Stimulated activated CD4-positive, alpha-beta T cell treated with anti-CD3 and anti-CD28 coated beads, TNF-alpha, amount 100 ng/mL, for 4 hours (primary cell): ENCODE measurements at places on chromosomes 11 and 22.
A peak's percentile ranks its signal among the peaks of the same experiment; 100 is the strongest.

GRCh38 chr11:82733444-82734119 lies at the start of gene FAM181B:
Gene FAM181B (minus strand): TSS chr11:82733864. CDS start chr11:82733729, 135 bp downstream.
- no peak for DNase-seq

GRCh38 chr11:96242191-96242847 lies 100.7 kb downstream of the MAML2 start:
- DNase-seq: no peak

- DNase-seq: peak; percentile 25
Measured at GRCh38 chr11:123640677-123641494, 13.5 kb downstream of the SCN3B start.

DNA sequence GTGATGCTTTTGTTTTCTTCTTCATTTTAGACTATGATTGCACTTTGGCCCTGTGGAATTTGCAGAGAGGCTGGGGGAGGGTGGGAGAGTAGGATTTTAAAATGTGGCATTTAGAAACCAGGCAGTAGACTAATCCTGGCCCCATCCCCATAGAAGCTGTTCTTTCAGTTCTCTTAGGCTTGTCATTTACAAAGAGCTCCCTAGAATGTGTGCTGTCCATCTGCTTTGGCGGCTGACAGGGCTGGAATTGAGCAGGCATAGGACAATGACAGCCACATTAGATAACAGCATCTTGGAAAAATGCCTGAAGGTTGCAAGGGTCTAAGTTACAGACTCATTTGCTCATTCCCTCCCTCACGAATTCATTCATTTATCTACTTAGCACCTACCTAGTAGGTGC lies 9.8 kb downstream of the INSC start:
- DNase-seq: no peak

DNA sequence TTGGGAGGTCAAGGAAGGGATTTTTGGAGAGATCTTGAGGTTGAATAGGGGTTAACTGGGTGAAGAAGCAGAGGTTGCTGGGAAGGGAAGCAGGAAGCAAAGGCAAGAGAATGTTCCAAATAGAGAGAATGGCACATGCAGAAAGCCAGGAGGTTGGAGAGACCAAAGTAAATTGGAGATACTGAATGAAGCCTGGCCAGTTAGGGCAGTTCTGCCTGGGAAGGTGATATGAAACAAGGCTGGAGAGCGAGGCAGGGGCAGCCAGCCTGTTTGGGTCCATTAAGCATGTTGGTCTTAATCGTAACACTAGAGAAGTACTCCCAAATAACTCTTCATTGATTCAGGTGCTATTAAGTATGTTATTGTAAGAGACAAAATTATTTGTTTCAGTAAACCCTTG lies 48.2 kb downstream of the ZNF143 start:
- no peak for DNase-seq

GRCh38 chr22:43642319-43643206 lies 169.5 kb downstream of the EFCAB6 start:
- no peak for DNase-seq

- DNase-seq: no peak
Measured at GRCh38 chr11:58047818-58048217, 17.1 kb downstream of the OR6Q1 start.

DNA sequence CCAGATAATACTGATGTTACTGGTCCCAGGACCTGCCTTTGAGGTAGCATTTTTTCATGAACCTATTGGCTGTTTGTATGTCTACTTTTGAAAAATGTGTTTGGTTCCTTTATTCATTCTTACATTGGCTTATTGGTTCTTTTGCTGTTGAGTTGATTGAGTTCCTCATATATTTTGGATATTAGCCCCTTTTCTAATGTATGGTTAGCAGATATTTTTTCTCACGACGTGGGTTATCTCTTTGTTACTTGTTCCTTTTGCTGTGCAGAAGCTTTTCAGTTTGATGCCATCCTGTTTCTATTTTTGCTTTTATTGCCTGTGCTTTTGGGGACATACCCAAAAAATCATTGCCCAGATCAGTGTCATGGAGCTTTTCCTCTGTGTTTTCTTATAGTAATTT lies 9.8 kb upstream of the ZNF74 start:
- DNase-seq: no peak

DNA sequence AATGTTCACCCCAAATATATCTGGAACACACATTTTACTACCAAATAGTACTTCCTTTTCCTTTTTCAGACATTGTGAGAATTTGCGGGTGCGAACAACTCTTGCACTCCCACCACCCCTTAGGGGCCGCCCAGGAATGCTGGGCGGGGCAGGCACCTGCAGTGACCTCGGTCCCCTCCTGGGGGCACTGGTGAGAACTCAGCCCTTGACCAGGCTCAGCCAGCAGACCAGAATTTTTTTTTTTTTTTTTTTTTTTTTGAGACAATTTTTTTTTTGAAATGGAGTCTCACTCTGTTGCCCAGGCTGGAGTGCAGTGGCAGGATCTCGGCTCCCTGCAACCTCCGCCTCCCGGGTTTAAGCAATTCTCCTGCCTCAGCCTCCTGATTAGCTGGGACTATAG lies 75.8 kb downstream of the ARHGAP8 start:
- DNase-seq: no peak

DNA sequence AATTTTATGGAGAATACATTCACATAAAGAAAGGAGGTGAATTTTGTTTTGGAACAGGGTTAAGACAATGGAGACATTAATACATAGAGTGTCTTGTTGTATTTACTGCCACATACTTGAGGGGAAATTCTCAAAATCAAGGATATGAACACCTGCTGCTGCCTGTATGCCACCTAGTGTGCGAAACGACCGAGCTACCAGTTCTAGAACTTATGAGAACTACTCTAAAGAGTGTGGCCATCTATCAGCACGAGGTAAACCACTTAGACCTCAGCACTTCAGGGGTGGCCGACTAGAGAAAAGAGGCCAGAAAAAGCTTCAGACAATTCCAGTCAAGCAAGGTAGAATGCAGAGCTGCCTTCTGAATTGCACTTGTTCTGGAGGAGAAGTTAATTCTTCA lies 1.5 kb upstream of the AGBL2 start:
- DNase-seq: no peak

DNA sequence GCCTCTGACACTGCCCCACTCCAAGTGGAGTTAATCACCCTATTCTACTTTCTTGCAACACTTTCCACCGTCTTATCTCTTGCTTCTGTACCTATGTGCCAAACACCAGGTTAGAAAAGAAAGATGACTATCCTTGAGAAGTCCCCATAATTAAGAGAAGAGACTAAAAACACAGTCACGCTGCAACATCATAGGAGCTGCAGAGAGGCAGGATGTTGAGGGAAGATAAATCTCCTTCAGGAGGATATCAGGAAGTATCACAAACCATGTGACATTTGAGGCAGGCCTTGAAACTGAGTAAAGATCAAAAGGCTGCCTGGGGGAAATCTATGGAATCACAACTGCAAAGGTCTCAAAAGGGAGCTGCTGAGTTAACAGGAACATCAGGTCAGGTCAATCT lies 24.8 kb downstream of the GAB2 start:
- DNase-seq: no peak

DNA sequence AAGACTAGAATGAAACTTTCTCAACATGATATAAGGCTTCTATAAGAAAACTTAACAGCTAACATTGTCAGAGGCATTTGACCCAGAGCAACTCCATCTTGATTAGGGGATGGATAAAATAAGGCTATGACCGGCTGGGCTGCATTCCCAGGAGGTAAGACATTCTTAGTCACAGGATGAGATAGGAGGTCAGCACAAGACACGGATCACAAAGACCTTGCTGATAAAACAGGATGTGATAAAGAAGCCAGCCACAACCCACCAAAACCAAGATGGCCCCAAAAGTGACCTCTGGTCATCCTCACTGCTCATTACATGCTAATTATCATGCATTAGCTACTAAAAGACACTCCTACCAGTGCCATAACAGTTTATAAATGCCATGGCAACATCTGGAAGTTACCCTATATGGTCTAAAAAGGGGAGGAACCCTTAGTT lies 135.2 kb downstream of the TTC28 start:
- no peak for DNase-seq
